ENCODE measurements at places on chromosomes 3 and 15.

- DNase-seq: no peak
Measured at GRCh38 chr3:71456156-71456555, 127.4 kb downstream of the FOXP1 start.

- DNase-seq: no peak
Measured at GRCh38 chr15:23385886-23386430, 31.4 kb downstream of the GOLGA8S start.

GRCh38 chr3:193499801-193500485 is 54.8 kb downstream of the ATP13A4 start:
- DNase-seq: no peak

- no peak for DNase-seq
Measured at GRCh38 chr3:33438284-33438668, 1.9 kb downstream of the UBP1 start.

DNA sequence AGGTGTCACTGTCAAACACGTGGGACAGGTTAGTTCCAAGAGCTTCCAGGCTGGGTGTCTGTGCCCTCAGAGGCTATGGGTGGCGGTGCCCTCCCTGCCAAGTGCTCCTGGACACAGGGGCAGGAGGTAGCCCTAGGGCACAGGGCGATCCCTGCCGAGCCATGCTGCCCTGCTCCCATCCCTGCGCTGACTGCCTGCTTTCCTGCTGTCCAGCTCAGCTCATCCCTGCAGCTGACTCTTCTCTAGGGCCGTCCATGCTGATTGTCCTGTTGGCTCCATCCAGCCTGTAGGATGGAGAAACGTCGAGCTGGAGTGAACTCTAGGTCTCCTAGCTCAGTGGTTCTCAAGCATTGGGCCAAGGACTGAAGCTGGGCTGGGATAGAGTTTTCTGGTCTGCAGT is 3.7 kb downstream of the PDIA5 start:
- no peak for DNase-seq

- DNase-seq: no peak
Measured at GRCh38 chr3:51099794-51100535, 285.1 kb upstream of the MANF start.
